Left lung (tissue), 14 donors: ENCODE measurements at places on chromosomes 2 and 18. TPM values are rescaled to one million over a fixed set of nuclear protein-coding genes. Genes with fewer than 3 reads are reported as not detected.

DNA sequence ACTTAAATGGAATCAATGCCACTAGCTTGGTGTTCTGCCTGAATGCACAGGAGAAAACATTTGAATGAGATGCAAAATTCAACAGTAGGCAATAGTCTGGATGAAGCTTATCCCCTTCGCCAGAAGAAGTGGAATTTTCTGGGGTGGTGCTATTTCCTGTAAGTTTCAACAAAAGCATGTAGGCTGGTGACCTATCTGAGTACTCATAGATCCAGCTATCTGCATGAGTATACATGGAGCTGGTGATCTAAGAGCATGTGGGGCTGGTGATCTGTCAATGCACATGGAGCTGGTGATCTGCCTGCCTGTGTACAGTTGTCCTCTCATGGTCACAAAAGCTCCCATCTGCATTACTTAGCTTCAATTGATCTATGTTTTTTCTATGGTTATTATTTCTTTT is 71.2 kb downstream of the SLC9A4 start:
- DNase-seq, result no peak

DNA sequence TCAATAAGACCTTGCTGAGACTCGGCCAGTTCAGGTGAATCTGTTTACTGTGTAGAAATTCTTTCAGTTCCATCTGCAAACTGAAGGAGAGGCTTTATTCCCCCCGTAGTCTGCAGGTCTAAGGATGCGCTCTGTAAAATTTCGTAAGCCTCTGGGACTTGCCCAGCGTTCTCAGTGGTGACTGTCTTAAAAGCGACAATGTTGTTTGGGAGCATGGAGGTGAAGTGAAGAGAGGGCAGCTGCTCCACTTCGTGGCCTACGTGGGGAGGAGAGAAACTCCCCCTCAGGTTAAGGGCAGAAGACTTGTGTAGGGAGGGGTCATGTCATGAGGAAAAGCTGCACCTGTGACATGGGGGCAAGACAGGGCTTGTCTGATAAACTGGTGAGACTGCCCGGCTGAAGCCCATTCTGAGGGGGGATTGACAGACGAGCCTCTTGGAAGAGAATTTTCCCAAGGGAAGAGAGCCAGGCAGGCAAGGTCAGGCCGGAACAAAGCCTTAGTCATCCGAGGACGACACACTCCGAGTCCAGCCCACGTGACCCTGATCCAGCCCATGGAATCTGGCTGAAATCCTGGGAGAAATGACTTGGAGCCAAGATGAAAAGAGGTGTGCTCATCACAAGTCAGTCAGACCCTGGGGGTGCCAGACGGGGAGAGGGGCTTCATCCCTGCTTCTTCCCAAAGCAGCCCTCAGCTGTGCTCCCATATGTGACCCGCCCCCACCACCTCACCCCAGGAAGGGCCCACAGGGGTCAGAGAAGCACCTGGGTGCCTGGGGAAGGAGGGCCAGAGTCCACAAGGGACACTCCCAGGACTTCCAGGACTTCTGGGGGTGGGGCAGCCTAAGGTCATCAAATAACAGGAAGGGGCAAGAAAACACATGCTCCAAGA is 88.5 kb upstream of the SH3BP4 start:
- DNase-seq, result no peak

GRCh38 chr2:119040730-119041129 is 98.7 kb downstream of the MARCO start:
- no peak for DNase-seq

DNA sequence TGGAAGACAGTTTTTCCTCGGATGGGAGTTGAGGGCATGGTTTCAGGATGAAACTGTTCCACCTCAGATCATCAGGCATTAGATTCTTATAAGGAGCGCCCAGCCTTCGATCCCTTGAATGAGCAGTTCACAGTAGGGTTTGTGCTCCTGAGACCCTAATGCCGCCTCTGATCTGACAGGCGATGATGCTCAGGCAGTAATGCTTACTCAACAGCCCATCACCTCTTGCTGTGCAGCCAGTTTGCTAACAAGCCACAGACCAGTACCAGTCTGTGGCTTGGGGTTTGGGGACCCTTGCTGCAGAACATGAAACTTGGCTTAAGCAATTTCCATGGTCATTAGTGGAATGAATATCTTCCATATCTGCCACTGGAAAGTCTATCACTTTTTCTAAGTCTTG is 56.4 kb downstream of the GORASP2 start:
- DNase-seq, result no peak

GRCh38 chr2:85547089-85547858 is 8.3 kb downstream of the MAT2A start:
- no peak for DNase-seq

DNA sequence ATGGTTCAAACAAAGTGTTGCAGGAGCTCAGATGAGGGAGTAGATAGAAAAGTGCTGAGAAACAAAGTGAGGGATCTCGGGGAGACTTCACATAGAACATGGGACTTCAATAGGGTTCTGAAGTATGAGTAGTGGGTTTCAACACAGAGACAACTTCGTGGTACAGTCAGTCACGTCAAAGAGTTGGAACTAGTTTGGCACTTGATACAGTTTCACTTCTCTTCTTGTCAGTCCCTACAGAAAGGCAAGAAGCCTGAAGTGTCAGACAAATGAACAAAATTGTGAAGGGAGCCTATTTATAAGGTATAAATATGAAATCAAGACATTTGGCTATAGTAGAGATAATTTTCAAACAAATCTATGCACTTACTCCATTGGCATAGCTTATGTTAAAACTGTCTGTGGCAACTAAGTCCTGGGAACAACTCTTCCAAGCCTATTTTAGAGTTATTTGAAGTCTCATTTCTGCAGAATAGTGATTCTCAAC is 338.0 kb downstream of the TDRD15 start:
- DNase-seq, result no peak

DNA sequence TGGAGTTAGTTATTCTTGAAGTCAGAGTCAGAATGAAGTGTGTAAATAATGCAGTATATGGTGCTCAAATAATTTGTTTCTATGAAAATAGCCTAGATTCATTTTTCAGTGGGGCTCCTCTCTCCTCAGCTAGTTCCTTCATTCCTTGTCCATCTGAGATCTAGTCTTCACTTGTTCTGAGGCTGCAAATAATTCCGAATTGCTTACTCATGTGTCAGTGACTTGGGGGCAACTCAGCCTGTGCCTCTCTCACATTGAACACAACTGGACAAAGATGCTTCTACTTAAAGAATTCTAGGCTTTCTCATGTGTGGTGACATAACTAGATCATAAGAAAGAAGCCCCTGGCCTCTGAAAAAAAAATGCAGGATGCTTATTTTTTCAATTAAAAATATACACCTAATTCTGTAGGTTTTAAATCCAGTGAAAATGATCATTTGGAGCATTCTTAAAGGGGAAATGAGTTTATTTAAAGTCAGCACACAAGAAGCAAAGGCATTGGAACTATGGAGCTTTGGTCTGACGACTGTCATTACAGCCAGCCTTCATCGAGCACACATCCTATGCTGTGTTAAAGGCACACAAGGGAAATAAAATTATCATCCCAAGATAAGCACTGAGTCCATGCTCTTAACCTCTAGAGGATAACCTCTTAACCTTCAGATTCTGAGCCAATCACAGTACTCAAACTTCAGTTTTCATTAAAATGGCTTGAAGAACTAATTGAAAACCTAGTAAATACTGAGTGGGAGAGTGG is 24.8 kb upstream of the SCN7A start:
- DNase-seq, result no peak

DNA sequence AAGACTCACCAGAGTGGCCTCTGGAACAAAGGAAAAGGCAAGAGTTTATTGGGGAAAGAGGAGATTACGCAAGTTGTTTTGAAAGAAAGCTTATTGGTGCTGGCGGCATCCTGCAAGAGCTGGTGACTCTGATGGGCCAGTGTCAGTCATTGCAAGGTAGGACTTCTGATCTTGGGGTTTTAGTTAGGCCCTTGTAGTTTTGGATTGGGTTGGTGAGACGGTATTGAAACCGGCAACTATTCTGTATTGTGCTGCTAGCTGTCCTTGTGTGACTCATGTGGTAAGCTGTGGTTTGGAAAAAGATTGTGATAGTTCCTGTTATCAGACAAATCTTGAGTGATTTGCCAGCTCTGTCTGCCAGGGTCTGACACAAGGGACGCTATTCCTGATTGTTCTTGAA is 159.1 kb upstream of the PIEZO2 start:
- DNase-seq, result no peak

DNA sequence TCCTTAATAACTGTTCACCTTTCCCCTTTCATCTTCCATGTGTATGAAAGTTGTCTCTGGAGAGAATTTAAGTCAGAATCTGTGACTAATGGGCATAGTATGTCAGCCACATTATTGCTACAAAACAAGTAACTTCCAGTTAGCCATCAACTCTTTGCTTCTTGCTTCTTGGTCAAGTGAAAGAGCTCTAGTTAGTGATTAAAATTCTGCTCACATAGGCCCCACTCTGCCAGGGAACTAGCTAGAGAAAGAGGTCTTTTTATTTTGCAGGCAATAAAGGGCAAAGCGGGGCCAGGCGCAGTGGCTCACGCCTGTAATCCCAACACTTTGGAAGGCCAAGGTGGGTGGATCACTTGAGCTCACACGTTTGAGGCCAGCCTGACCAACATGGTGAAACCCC is 64.6 kb downstream of the COLEC12 start:
- no peak for DNase-seq

GRCh38 chr2:177239932-177240630 is 24.4 kb downstream of the NFE2L2 start:
- DNase-seq, result peak; percentile 74

- DNase-seq, result no peak
Measured at GRCh38 chr2:32632089-32632488, 4.2 kb downstream of the TTC27 start.

DNA sequence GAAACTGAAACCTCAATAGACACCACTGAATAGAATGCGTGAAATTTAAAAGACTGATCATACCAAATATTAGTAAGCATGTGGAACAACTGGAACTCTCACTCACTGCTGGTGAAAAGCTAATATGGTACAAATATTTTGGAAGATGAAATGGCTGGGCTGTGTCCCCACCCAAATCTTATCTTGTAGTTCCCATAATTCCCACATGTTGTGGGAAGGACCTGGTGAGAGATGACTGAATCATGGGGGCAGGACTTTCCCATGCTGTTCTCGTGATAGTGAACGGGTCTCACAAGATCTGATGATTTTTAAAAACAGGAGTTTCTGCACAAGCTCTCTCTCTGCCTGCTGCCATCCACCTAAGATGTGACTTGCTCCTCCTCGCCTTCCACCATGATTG is 32.0 kb upstream of the MYCN start:
- no peak for DNase-seq

DNA sequence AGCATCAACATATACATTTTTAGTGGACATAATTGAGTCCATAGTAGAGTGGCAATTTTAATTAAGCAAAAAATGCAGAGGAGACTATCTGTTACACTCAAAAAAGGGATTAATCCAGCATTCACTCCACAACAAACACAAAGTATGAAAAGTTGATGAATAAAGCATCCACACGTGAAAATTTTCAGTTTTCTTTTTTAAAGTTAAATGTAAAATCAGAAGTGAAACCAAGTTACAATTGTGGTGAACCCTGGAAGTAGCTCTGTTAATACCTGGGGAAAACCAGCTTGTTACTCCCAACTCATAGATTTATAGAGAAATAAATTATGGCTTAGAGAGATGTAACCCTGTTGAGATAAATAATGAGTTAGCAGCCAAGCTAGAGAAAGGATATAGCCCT is 807.8 kb downstream of the TRIB2 start:
- no peak for DNase-seq

DNA sequence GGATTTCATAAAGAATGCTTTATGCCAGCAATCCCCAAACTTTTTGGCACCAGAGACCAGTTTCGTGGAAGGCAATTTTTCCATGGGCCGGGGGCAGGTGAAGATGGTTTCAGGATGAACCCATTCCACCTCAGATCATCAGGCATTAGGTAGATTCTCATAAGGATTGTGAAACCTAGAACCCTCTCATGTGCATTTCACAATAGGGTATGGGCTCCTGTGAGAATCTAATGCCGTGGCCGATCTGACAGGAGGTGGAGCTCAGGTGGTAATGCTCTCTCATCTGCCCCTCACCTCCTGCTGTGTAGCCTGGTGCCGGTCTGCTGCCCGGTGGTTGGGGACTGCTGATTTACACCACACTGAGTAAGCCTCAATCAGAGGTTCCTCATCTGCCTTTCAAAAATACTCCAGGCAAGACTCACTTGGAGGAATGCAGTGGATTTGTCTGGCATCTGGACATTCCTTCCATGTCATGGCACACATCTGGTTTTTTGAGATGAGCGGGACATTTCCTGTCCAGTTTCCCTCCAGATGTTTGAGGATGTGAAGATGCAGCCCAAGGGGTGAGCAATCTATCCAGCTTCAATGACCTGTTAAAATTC is 185.8 kb downstream of the VAPA start:
- DNase-seq, result no peak

GRCh38 chr18:27803957-27804356 is 373.0 kb downstream of the CDH2 start:
- no peak for DNase-seq

- DNase-seq, result no peak
Measured at GRCh38 chr2:72889991-72890390, 2.8 kb downstream of the SPR start.

DNA sequence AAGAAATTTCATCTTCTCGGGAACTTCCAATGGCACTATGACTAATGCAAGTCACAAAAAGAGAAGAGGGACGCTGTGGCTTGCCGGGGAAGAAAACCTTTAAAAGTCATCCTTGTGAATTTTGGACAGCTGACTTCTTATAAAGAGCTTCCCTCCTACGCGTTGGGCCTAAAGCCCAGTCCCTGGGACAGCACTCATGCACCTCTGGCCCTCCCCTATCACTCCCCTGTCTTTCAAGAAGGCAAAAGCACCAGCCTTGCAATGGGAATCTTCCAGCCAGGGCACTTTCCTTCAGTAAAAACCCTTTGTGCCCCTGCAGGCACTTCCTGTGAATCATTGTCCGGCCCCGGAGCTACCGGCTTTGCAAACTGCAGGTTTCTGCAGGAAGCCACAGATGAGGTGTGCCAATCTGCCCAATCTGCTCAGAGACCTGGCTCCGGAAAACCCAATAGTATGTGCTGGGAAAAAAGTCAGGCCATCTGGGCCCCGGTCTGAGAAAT is 7.1 kb downstream of the MREG start:
- no peak for DNase-seq

- no peak for DNase-seq
Measured at GRCh38 chr2:7437141-7437540, 519.9 kb downstream of the RNF144A start.

- no peak for DNase-seq
Measured at GRCh38 chr2:160440888-160441287, 52.7 kb downstream of the RBMS1 start.

GRCh38 chr2:48270209-48270608 is 259.7 kb upstream of the STON1 start:
- DNase-seq, result no peak

GRCh38 chr2:1621041-1621440 is 123.3 kb downstream of the PXDN start:
- DNase-seq, result no peak

- DNase-seq, result no peak
Measured at GRCh38 chr2:671072-671471, 6.1 kb downstream of the TMEM18 start.

The TMX3 gene
- 98.7 TPM for polyA plus RNA-seq

The CCDC68 gene
- 127 TPM for polyA plus RNA-seq

The ACMSD gene
- 1.0 TPM for polyA plus RNA-seq

The ATP8B1 gene
- polyA plus RNA-seq, result 17.7 TPM

The UBR3 gene
- 42.0 TPM for polyA plus RNA-seq

The CCBE1 gene
- polyA plus RNA-seq, result 77.2 TPM

The STON1 gene
- polyA plus RNA-seq, result 23.5 TPM

The NT5DC4 gene
- polyA plus RNA-seq, result not detected

The DTNA gene
- polyA plus RNA-seq, result 9.5 TPM

The SOX11 gene
- 48.1 TPM for polyA plus RNA-seq

The PLGLB2 gene
- 2.6 TPM for polyA plus RNA-seq

The MRPL30 gene
- 46.9 TPM for polyA plus RNA-seq

The CNRIP1 gene
- polyA plus RNA-seq, result 46.5 TPM

The AFTPH gene
- 50.2 TPM for polyA plus RNA-seq

The ESCO1 gene
- 17.8 TPM for polyA plus RNA-seq

The KYNU gene
- 0.72 TPM for polyA plus RNA-seq
